ENCODE measurements at places on chromosomes 7 and 10. TPM values are rescaled to one million over a fixed set of nuclear protein-coding genes. Genes with fewer than 3 reads are reported as not detected.

FAM25C gene
- not detected for total RNA-seq

DNA sequence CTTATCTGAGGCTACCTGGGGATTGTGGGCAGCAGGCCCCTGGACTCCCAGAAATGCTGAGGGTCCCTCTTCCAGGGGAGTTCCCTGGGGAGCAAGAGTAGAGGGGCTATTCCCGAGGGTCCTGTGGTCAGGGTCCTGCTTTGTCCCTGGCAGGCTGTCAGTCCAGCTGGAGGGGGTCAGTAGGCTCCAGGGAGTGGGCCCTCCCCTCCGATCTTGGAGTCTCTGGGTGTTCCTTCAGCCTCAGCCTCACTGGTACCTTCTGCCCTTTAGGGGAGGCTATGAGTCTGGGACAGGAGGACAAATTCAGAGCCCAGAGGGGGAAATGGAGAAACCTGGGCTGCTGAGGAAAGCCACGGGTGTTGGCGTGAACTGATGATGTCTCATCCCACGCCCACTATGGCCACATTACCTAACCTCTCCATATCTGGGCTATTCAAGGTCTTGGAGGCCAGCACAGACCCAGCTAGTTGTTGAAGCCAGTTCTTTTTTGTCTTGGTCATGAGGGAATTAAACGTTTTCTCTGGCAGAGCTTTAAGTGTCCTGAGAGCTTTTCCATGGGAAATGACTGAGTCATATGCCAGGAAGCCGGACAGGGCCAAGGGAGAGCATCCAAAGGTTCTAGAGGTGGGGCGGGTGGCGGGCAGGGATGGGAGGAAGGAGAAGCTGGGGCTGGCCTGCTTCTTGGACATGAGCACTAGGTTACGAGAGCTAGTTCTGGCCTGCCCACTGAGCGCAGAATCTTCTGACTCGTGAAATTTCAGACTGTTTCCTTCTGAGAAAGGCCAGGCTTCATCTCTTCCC, 6.2 kb downstream of the CALHM2 start:
- DNase-seq: no peak

DNA sequence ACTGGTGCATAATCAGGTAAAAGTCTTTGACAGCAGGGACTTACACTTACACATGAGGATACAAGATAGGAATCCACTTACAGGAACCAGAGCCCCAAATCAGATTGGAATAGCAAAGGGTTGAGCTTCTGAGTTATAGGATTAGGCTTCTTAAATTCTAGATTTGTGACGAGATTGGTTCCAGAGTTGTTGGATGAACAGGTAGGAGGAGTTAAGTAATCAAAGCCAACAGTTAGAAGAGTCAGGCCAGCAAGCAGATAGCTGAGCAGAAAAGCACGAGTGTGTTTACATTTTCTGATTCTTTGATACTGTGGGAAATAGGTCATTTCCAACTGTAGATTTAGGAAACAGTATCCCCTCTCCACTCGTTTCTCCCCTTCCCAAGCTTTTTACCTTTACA, 167.0 kb downstream of the MDFIC start:
- DNase-seq: no peak

DNA sequence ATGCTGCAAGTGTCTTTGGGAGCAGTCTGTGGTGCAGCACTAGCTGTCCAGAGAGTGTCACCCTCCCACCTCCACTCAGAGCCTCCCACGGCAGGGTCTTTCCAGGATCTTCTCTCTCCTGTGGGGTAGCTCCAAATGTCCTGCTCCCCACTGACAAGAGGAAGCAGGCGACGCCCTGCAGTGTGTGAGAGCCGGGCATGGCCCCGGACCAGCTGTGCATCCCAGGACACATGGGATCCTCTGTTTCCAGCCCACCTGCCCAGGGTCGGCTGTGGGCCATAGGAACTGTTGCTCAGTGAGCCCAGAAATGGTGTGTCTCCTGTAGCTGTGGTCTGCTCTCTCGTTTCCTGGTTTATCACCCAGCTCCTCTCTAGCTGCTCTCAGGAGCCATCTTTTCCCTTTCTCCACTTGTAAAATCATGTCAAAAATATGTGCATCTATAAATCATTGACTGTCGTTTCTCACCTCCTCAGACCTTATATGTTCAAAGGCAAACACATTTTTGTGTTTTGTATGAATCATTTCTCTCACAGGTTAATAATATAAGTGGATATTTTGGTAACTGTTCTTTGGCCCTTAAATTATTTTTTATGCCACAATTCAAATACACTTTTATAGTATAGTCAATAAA, 74.9 kb downstream of the VWC2 start:
- no peak for DNase-seq

EFCAB10 gene
- 0.50 TPM for total RNA-seq

DNA sequence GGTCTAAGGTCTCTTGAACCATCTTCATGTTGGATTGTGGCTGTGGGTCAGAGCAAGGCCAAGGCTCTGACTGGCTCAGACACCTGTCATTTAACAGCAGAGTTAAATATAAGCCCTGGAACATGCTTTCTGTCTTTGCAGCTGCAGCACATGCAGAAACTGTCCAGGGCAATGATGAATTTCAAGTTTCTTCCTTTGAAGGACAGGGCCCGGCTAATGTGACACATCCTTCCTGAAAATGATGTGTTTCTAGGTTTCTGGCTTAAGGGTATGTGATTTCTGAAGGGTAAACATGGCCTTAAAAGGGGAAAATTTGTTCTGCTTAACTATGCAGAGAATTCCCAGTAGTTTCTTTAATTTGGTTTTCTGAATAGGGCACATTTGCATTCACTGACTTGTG, 34.0 kb upstream of the SLC35B4 start:
- DNase-seq: no peak

- no peak for DNase-seq
Observed at GRCh38 chr7:86558680-86559501, 84.8 kb upstream of the GRM3 start.

RAPGEF5 gene
- total RNA-seq: 23.2 TPM

- peak; percentile 17 for DNase-seq
Observed at GRCh38 chr7:45700556-45700955, 126.4 kb downstream of the ADCY1 start.

DNA sequence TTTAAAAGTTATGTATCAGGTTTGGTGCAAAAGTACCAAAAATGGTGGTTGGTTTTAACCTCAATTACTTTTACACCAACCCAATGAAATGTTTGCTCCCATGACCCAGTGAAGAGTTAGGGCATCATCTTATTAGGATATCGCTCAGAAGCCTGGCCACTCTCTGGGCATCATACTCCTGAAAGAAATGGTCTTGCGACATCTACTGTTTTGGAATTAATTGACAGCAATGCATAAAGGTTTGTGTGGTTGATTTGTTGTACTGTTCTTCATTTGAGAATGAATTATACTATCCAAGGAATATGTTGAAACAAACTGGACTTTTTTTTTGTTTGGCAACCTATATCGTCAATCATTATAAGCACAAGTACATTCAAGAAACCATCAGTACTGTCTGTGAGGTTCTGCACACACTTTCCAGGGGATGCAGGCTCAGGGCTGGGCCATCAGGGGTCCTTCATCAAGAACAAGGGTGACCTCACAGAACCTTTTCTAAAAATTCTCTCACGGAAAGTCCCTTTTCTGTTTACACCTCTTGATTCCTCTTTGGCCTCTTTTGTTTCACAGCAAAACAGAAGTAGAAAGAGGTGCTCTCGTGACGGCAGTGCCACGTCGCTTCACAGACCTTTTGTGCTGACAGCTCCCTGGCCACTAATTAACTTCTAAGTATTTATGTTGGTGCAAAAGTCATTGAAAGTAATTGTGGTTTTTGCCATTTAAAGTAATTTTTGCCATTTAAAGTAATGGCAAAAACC, 117.2 kb upstream of the KLF6 start:
- no peak for DNase-seq

DNA sequence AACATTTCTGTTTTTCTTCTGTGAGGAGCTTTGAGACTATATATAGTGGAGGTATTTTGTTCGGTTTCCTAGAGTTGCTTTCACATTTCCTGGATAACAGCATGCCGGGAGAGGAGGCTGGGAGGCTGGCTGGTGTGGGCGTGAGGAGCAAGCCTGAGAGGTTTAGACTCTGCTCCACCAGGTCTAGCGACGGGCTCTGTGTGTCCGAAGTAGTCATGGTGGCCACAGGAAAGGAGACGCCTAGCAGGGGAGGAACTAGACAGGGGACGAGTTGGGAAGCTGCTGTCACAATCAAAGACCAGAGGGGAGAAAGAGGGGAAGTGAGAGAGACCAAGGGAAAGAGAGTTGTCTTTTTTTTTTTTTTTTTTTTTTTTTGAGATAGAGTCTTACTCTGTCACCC, 19.6 kb downstream of the PTPRE start:
- no peak for DNase-seq

DGKB gene
- total RNA-seq: 5.1 TPM

SUGCT gene
- 3.6 TPM for total RNA-seq

- no peak for DNase-seq
Observed at GRCh38 chr10:44938956-44939355, 20.6 kb upstream of the RASSF4 start.

SKIDA1 gene
- 6.6 TPM for total RNA-seq

OGDHL gene
- 14.6 TPM for total RNA-seq

CDK5 gene
- total RNA-seq: 20.9 TPM

KLLN gene
- total RNA-seq: 0.78 TPM

DNA sequence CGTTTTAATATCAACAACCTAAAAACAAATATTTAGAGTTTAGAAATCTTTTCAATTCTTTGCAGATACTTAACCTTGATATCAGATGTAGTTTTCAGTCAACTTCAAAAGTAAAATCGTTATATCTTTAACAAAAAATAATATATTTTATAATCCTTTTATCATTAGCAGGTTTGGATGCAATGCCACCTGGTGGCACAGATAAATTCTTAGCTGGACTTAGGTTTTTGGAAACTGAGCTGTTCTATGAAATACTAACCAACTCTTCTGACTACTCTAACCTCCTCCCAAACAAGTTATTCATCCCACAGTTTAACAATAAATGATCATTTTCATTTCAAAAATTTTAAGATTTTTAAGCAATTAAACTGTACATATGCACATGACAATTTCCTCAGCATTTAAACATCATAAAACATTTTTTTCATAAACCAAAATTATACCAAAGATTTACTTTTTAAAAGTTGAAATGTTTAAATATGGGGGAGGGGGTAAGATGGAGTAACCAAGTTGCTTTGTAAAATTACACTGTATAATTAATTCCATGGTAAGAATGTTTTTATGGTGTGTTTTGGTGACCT, 56.9 kb downstream of the HIBADH start:
- no peak for DNase-seq

OPN4 gene
- not detected for total RNA-seq

NEBL gene
- 39.8 TPM for total RNA-seq

SIRT1 gene
- total RNA-seq: 30.2 TPM

- DNase-seq: no peak
Observed at GRCh38 chr7:4766666-4767519, 8.5 kb upstream of the AP5Z1 start.

GDF2 gene
- total RNA-seq: not detected

DNA sequence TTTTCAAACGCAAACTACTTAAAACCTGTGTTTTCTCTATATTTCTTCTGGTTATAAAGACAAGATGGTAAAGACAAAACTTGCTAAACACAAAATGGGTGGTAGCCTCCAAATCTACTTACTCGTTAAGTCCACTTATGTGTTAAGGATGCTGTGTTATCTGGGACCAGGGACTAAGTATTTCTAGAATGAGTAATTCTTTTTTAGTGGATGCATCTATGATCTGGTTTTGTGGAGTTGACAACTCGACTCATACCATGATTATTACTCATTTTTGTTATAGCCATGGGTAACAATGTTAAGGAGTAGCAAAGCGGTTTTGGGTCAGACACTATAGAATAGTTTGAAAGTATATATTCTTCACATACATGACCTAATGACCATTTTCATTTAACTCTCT, 239.5 kb upstream of the FOXP2 start:
- DNase-seq: no peak

GRCh38 chr7:124930173-124930623, 573 bp upstream of the POT1 start:
- no peak for DNase-seq

DNA sequence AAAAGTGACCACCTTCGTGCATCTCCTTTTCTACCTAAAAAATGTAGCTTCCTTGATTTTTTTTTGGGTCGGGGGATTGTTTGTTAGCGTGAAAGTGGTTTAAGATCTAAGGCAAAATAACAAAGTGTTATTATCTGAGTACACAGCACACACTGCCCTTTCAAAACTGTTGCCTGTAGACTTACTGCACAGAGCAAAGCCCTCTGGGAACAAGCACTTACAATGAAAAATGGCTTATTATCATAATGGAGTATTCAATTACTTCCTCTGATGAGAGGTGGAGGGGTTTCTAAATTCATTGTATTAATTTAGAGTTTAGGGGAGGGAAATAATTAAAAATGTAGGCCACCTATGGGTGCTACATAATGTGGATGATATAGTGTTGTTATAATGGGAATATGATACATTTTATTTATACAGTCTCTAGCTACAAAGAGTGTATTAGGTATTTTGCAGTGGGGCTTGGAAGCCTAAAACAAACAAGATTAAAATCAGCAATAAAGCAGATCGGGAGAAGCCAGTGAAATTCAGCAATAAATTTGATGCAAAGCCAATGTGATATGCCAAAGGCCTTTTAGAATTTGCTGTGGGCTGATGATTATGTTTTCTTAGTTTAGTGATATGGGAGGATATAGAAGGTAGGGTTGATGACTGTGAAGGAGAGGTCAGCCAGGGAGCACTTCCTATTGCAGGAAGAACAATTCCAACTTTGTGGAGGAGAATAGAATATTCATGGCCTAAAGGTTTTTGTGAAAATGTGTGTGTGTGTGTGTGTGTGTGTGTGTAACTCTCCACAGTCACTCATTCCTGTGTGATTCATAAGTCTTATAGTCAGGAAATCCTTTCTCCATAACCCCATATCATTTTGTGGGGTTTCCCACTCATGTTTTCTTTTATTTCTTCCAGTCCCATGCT, 17.7 kb upstream of the EXOC4 start:
- DNase-seq: no peak

C7orf33 gene
- not detected for total RNA-seq

GRCh38 chr10:129792141-129792540, 171.9 kb downstream of the EBF3 start:
- DNase-seq: peak; percentile 3

DNA sequence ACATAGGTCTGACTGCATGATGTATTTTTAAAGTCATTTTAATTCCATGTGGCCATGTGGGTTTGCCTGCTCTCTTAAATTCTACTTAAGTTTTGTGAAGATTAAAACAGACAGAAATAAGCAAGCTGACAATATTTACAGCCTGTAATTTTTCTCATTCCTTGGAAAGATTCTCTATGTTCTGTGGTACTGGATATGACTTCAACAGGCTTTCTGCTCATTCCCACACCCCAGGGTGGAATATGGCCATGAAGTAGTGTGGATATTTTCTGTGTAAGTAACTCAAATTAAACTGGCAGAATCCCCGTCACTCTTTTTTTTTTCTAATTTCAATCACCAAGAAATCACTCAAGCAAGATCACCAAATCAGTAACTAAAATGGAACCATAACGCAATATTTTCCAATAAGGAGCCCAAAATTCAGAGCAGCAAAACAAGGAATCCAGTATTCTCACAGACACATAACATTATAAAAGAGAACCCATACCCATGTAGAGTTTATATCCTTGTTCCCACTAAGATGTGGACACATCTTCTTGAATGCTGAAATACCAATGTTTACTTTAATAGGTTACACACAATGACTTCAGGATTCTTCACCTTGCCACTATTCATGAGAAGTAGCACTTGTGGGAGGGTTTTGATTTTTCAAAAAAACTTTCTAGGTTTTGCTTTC, 5.7 kb downstream of the HOXA5 start:
- no peak for DNase-seq
